Muscle of back (tissue), 13 donors: ENCODE measurements at places on chromosomes 7 and 10.
A peak's percentile ranks its signal among the peaks of the same experiment; 100 is the strongest.

- DNase-seq, result peak; percentile 93
Observed at GRCh38 chr10:78407009-78407711, 373.5 kb downstream of the RPS24 start.

- DNase-seq, result no peak
Observed at GRCh38 chr7:37663693-37664092, 19.9 kb upstream of the GPR141 start.

DNA sequence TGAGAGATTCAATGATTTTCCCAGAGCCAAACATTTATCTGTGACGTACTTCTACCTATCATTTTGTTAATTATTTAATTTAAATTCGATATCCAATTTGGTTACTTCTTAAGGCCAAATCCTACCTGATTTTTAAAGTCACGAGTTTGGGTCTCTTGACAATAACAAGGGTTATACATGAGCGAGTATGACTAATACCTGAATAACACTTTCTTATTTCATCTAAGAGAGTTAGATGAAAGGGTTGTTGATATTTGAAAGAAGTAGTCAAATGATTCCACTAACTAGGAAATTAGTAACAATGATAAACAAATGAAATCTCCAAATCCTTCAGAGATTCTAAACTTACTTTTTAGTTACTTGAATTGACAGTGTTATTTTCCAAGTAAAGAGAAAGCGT, 1086.9 kb downstream of the XPNPEP1 start:
- DNase-seq, result no peak

- DNase-seq, result no peak
Observed at GRCh38 chr7:5754981-5755599, 26.4 kb downstream of the RNF216 start.

DNA sequence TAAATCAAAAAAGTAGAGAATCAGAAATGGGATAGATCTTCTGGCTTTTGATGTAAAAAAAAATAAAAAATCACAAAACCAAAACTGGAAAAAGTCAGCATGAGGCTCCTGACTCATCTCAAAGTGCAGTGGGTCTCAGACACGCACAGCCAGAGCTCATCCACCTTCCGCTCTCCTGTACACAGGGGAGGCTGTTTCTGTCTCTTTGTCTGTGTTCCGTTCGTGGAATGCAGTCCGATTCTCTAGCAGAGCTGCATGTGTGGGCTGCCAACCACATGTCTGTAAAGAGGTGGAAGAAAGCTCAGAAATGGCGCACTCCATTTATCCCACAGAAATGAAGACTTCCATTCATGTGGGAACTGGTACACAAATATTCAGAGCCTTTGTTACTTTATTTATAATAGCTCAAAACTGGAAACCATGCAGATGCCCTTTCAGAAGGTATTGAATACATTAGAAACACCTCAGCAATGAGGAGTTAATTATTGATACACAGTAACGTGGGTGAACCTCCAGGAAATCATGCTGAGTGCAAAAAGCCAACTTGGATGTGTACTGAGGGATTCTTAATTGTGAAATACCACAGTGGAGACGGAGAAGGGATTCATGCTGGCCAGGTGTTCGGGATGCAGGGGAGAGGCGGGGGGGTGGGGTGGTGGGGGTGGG, 123.3 kb downstream of the TRRAP start:
- DNase-seq, result no peak

- no peak for DNase-seq
Observed at GRCh38 chr10:99880080-99880835, 97.8 kb downstream of the ABCC2 start.

DNA sequence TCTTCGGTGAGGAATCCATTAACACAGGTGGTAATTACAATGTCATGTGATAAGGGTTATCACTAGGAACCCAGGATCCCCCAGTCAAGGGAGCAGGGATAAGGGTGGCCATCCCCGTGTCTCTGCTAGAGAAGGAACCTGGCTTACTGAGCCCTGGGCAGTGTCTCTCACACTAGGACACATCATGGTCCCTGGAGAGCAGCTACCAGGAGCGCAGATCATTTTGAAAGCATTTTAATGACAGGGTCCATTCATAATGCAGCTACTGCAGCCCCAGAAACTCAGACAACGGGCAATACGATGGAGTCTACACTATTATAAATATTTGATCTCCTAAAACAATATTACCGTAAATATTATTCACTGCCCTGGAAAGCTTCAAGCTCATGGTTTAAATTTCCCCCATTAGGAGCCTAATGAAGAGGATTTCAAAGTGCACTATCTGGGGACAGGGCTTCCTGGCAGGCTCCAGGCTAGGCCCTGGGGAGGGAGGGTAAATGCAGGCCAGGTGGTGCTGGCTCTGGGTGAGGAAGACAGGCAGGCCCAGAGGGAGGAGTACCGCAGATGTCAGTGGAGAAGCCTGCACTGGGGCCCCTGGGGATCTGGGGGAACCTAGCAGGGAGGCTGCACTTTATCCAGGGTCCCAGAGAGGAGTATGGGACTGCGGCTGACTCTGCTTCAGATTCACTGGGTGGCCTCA, 52.6 kb upstream of the LOXL4 start:
- DNase-seq, result no peak

- DNase-seq, result no peak
Observed at GRCh38 chr10:121661451-121661851, 63.2 kb upstream of the FGFR2 start.

- peak; percentile 30 for DNase-seq
Observed at GRCh38 chr7:120997882-120998474, 9.5 kb downstream of the CPED1 start.

DNA sequence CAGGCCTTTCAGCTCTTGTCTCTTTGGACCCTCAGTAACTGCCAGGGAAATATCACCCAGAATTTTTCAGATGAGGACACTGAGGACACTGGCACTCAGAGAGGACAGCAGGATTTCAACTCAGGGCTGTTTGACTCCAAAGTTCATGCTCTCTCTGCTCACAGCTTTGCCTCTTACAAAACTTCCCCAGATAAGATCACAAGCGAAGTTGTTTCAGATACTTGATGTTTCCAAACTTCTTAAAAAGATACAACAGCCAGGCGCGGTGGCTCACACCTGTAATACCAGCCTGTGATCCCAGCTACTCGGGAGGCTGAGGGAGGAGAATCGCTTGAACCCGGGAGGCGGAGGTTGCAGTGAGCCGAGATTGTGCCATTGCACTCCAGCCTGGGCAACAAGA, 32.4 kb upstream of the ZRANB1 start:
- DNase-seq, result no peak

GRCh38 chr10:77226853-77227565, 410.6 kb downstream of the KCNMA1 start:
- DNase-seq, result no peak

DNA sequence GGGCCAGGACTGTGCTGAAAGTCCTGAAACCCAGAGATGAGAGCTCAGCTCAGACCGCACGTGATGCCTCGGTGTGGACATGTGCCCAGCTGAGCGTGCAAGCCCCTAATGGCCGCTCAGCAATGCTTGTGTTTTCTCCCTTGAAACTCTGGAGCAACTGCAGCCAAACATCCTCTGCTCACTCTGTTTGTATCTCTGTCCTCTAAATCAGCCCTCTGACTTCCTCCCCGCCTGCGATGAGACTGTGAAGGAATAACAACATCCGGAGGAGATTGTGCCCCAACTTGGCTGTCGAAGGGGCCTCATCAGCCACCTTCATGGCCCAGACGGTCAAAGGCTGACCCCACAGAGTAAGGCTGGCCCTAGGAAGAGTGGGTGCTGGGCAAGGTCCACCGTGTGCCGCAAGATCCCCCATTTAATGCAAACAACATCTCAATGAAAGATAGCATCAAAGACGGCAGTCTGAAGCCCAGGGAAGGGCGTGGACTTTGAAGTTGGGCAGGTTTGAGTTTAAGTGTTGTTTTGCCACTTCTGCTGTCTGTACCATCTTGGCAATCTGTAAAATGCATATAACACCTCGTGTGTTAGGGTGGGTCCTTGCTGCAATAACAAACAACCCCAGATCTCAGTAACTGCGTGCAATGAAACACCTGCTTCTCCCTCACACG, 39.9 kb downstream of the CALML3 start:
- no peak for DNase-seq

- no peak for DNase-seq
Observed at GRCh38 chr7:65827366-65827765, 45.5 kb upstream of the VKORC1L1 start.

- peak; percentile 67 for DNase-seq
Observed at GRCh38 chr10:51879238-51879637, 179.8 kb upstream of the CSTF2T start.

DNA sequence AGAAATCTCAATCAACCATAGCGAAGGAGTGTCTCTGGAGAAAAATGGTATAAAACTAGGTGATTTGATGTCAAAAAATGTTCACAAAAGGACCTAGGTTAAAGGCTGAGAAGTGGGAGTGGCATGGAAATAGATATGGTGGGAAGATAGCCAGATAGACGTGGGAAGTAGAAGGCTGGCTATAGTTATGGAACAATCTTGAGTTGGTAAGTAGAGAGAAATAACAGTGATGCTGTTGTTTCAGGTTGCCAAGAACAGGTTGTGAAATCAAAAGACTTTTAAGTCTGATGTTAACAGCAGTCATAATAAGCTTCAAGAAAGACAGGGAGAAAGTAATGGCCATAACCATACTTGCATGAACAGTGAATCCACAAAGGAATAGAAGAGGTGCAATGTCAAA, 106.1 kb upstream of the RSU1 start:
- DNase-seq, result no peak

DNA sequence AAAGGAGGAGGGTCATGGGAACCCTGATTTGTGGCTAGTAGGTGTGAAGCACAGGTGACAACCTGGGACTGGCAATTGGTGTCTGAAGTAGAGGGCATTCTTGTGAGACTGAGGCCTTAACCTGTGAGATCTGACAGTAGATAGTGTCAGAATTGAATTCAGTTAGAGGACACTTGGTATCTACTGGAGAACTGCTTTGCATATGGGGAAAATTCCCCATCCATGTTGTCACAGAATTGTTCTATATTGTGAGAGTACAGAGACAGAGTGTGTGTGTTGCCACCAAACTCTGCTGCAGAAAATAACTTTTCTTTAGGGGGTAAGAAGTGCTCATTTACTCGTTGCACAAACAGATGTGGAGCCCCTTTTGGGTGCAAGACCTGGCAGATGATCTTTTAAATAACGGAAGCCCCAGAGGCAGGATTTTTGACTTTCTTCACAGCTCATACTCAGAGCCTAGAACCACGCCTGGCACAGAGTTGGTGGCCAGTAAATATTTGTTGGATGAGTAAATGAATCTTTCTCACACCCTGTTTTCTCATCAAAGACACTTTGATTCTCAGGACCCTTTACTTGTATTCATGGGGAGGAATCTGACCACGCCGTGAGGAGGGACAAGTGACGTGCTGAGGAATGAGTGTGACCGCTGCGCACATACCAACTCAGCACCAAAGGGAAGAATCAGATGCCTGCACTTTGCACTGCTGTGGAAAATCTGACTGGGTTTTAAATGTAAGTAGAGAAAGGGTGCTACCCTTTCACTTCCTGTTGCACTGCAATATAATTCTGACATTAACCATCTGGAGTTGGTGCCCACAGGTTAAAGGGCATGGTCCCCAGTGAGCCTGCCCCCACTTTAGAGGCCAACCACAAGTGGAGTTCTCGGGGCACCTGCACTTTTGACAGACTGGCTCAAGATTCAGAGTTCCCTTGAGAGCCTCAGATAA, 39.2 kb upstream of the SDHAF3 start:
- DNase-seq, result no peak

- no peak for DNase-seq
Observed at GRCh38 chr7:120353171-120353570, 80.2 kb downstream of the KCND2 start.

DNA sequence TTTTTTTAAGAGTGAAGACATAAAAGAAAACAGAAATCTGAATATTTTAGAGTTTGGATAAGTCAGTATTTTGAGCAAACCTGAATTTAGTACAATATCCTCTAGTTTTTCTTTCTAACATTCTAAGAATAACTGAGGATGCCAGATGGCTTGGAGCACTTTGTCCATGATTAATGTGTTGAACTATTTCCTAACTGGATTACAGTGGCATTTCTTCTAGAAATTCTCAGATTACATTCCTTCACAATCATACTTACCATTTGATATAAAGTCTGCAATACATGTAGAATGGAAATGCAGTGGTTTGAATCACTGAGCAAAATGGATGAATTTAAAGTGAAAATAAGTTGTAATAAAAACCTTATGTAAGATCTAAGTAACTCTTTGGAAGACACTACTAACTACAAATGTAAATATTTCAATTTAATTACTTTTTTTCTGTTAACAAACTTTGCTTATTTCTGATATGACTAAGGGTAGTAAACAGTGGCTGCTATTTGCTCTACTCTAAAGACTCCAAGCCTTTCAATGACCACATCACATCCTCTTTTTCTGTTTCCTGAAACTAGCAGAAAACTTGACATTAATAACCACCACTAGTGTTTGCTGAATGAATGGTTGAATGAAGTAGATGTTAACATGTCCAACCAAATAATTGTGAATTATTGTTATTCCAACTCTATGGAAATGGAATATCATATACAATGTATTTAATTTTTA, 102.8 kb downstream of the PRKG1 start:
- peak; percentile 27 for DNase-seq

DNA sequence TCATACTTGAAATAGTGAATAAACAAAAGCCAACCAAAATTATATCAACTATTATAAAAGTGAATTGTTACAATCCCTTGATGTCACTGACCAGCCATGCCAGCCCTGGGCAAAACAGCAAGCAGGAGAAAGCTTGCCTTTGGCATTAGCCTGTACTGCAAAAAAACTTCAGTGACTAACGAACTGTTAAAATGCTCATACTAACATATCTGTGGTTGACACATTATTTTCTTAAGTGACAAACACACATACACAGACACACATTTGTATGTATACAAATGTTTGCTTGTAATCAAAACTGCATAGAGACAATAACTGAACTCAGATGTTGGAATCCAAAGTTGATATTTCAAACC, 29.5 kb downstream of the CHCHD3 start:
- DNase-seq, result no peak

DNA sequence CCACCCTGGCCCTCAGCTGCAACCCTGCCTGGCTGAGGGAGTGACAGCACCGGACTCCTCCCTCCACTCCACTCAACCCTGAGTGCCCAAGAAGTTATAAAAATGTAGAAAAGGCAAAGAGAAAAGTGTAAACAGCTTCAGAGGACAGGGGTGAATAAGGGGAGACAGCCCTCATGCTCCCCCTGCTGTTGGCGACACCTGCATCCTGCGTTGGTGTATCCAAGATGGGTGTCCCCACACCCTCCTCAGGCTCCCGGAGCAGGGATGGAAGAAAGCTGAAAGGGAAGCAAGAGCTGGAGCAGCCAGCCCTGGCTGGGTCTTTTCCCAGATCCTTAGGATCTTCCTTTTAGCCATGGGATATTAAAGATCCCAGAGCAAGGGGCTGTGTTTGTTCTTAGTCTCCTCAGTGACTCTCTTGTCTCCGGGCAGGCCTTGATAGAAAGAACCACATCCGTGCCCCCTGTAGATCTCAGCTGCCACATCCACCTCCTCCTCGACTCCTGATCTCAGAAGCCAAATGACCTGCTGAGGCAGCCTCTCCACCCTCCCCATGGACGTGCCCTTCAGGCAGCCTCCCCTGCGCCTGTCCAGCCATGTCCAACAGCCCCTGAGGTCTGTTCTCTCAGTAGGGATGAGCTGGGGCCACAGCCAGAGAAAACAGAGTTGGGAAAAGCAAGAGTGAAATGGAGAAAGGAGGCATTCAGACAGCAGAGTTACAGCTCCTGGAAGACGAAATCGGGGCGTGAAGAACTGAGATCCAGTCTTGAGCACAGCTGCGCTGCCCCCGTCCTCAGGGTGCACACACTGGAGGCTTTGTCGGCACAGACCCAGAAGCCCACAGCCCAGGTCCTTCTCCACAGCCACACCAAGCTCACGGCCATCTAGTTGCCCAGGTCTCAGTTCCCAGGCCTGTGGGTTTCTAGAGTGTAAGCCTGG, 6.8 kb downstream of the FAM131B start:
- DNase-seq, result no peak

- DNase-seq, result no peak
Observed at GRCh38 chr7:4751398-4751947, 23.9 kb upstream of the AP5Z1 start.
